ENCODE measurements at places on chromosomes 11 and 22.
A peak's percentile ranks its signal among the peaks of the same experiment; 100 is the strongest.

GRCh38 chr11:116172156-116172555, 600.6 kb downstream of the BUD13 start:
- no peak for DNase-seq

DNA sequence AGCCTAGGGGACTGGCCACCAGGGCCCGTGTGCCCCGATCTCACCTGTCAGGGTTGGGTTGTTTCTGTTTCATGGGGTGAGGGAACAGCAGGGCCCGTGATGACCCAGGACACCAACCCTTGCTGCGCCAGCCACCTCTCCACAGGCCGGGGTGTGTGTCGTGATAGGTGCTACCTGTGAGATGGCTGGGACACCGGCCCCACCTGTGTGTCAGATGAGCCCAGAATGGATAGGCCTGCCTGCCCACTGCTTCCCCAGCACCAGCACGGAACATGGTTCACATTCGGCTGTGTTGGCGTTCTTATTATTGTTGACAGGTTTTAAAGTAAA, 7.1 kb downstream of the CLDN5 start:
- peak; percentile 34 for DNase-seq

DNA sequence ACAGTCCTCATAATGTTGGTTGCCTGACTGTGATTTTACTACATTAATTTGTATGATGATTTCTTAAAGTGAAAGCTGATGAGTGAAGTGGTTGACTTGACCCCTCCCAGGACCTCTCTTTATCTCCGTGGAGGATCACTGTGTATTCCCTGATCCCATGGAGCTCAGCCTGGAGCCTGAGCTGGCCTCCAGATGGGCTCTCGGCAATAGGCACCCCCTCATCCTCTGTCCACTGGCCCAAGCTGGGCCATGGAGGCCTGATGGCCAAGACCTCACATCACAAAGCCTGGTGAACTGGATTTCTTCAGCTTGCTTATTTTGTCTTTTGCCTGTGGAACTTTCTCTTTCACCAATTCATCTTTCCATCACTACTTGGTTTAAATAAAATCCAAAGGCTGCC, 75.2 kb downstream of the WNT11 start:
- DNase-seq: no peak

DNA sequence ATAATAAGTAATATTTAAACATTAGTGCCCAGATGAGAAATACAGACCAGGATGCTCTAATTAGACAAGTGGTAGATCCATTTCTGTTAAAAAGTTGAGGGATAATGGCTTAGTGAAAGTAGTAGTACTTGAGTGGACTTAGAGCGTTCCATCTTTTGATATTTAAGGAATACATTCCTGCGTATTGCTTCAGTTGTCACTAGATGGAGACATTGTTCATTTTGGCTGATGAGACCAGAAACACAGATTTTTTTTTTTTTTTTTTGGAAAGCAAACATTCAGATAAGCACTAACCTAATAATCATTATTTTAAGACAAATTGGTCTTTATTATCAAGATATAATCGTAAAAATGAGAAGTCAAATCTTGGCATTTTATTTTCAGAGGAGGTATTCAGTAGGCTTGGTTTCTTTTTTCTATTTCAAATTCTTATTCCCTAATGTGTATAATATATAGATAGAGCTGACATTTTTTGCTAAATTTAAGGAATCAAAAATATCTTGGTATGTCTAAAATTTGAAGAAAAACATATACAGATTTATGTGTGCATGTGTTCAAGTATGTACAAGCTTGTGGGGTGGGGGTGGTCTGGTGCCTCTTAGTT, 92.9 kb downstream of the DYNC2H1 start:
- DNase-seq: no peak

DNA sequence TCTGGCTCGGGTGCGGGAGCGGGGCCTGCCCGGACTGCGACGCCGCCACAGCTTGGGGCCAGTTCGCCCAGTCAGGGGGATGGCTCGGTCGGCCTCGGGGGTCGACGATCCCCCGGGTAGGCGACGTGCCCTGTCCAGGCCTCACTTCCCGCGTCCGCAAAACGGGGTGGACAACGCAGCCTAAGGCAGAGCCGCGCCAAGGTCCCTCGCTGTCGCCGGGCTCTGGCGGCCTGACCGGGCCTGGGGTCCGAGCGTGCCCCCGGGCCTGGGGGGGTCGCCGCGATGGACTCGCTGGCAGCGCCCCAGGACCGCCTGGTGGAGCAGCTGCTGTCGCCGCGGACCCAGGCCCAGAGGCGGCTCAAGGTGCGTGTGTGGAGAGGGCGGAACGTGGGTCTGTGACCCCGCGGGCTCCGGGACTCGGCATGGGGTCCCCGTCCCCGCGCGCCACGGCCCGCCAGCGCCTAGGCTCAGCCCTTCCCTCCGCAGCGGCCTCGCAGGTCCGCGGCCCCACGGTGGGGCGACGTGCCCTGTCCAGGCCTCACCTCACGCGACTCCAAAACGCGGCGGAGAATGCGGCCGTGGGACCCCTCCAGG, 4.2 kb downstream of the SEPTIN5 start:
- DNase-seq: no peak

DNA sequence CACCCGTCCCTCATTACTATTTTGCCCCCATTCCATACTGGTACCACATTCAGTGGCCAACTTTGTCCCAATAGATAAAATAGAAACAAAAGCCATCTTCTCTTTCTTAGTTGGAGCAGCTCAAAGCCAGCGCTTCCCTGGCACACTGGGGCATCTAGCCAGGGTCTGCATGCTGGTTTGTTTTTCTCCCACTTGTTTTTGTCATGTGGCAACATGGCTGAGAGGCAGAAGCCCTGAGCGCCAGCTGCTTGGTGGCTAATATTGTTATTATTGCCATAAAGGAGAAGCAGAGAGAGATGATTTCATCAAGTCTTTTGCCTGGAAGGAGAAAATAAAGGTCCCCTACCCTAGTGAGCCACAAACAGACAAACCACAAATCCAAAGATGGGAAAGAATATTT, 48.4 kb upstream of the CRTAM start:
- DNase-seq: no peak

DNA sequence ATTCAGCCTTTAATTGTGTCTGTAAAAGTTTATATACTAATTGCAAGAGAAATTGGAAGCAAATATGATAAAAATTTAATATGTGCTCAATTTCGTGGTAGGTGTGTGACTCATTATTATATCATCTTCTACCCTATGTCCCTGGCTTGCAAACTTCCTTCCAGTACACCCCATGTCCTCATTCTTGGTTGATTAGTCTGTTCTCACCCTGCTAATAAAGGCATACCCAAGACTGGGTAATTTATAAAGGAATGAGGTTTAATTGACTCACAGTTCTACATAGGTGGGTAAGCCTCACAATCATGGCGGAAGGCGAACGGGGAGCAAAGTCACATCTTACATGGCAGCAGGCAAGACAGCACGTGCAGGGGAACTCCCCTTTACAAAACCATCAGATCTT, 11.9 kb downstream of the MRGPRX3 start:
- no peak for DNase-seq

DNA sequence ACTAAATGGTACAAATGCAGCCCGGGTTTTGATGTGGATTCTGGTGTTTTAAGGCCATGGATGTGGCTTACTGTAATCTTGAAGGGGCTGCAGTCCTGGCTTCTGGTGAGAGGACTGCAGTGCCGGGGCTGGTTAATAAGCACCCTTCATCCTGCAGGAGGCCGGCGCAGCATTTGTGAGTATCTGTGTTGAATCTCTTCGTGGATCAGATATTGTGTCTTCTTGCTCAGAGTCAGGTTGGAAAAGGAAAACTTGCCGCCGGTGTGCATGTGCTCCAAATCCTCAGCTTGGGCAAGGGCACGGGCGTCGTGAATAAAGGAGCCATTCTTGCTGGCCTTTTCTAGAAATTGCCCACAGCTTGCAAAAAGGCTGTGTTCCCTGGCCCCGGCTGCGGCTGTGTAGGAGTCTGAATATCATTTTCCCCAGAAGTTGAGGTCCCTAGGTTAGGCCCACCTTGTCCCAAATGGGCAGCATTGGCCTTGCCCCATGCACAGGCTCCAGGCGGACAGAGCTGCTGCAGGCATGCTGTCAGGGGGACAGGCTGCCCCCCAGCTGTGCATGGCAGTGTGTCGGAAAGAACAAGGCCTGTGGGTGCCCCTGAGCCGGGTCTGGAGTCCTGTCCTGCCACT, 28.9 kb upstream of the PARVB start:
- no peak for DNase-seq

GRCh38 chr11:47724041-47724729, 9.0 kb upstream of the AGBL2 start:
- no peak for DNase-seq

- no peak for DNase-seq
Observed at GRCh38 chr11:126459691-126460281, 104.3 kb downstream of the ST3GAL4 start.

- DNase-seq: no peak
Observed at GRCh38 chr22:40183029-40183581, 5.4 kb downstream of the TNRC6B start.

GRCh38 chr11:65373839-65374580, 8.4 kb downstream of the SLC25A45 start:
- DNase-seq: no peak

- DNase-seq: no peak
Observed at GRCh38 chr11:9565822-9566560, 7.5 kb upstream of the WEE1 start.

GRCh38 chr11:91495837-91496236, 728.8 kb upstream of the FAT3 start:
- DNase-seq: no peak

DNA sequence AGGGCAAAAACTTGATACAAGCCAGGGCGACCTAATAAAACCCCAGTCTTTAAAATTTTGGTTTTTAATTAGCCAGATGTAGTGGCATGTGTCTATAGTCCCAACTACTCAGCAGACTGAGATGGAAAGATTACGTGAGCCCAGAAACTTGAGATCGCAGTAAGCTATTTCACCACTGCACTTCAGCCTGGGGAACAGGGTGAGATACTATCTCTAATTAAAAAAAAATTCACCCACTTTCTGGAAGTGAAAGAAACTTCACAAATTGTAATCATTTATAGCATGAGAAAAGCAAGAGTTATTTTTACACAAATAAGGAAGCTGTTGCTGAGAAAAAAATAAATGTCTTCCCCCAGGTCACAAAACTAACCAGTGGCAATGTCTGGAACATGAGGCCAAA, 882 bp upstream of the GLYATL2 start:
- no peak for DNase-seq

DNA sequence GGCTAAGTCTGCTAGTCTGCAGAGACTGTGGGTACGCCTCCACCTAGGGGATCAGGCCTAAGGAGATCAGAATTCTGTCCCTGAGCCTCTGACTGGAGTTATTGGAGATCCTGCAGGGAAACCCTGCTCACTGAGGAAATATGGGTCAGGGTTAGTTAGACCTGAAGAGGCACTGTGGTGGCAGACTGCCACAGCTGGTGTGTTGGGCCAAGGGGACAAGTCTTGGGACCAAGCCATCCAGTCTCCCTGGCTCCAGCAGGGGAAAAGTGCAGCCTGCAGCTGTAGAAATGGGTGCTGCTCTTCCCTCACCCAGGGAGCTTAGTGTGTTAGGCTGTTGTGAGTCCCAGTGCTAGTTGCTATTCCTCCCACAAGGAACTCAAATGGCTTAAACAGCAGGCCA, 334.8 kb upstream of the LARGE1 start:
- peak; percentile 65 for DNase-seq

GRCh38 chr11:56010716-56011115, 16.3 kb upstream of the OR5F1 start:
- DNase-seq: no peak

GRCh38 chr11:68575025-68575665, 109.2 kb upstream of the GAL start:
- no peak for DNase-seq

- DNase-seq: peak; percentile 33
Observed at GRCh38 chr22:50733521-50734342, 4.3 kb upstream of the ACR start.

DNA sequence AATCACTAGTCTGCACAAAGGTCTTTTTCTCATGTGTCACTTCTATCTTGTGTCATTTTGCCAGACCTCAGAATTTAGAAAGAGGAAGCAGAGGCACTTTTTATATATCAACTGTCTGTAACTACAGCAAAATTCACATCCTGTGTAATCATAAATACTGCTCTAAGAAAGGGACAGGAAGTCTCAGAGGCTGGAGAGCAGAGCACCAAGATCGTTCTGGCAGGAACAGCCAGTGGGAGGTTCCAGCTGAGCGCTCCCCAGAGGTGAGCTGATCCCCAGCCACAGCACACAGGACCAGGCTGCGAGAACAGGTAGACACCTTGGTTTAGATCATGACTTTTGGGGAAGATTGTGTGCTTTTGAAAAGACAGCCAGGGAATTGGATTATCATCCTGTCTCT, at the start of gene MS4A7:
TSS of gene MS4A7 (plus strand) at position 179 of the 400 bp plus-strand sequence. CDS start 4,610 bp downstream, outside the sequence.
- peak; percentile 55 for DNase-seq

DNA sequence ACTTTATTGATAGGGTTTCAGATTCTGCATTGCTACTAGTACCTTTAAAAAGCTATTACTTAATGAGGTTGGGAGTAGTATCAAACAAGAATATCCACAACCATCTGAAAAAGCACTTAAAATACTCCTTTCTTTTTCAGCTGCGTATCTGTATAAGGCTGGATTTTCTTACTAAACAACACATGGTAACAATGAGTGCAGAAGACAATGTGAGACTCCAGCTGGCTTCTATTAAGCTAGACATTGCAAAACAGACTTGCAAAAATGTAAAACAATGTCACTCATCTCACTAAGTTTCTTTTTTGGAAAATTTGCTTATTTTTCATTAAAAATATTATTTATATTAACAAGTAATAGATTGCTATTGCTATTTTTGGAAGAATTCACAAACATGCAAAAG, 132.6 kb downstream of the WNT11 start:
- DNase-seq: no peak

DNA sequence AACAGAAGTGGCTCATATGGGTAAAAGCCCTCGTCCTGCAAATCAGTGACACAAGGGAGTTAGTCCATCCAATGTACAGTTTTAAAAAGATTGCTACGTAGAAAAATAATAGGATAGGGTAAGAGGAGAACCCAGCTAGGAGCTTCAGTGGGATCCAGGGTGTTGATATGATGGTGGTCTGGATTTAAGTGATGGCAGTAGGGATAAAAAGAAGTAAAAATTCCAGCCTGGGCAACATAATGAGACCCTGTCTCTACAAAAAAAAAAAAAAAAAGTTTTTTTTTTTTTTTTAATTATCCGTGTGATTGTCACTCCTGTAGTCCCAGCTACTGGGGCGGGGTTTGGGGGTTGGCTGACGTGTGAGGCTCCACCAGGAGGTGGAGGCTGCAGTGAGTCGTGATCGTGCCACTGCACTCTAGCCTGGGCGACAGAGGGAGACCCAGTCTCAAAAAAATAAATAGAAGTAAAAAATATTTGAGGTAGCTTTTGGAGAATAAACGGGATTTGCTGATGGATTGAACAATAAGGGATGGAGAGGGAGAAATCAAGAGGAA, 7.0 kb upstream of the L3MBTL2 start:
- DNase-seq: peak; percentile 68

GRCh38 chr11:79363861-79364378, 76.9 kb downstream of the TENM4 start:
- DNase-seq: no peak

- DNase-seq: no peak
Observed at GRCh38 chr11:15234796-15235195, 120.1 kb downstream of the INSC start.

DNA sequence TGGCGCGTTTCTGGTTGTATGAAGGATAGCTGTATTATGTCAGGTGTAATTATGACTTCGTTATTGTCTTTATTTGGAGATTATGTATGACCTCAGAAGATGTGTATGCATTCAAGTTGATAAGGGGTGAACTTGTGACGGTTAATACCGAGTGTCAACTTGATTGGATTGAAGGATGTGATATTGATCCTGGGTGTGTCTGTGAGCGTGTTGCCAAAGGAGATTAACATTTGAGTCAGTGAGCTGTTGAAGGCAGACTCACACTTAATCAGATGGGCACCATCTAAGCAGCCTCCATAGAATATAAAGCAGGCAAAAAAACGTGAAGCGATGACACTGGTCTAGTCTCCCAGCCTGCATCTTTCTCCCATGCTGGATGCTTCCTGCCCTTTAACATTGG, 15.3 kb upstream of the CD82 start:
- no peak for DNase-seq
